ENCODE measurements at places on chromosomes 13 and 19.

DNA sequence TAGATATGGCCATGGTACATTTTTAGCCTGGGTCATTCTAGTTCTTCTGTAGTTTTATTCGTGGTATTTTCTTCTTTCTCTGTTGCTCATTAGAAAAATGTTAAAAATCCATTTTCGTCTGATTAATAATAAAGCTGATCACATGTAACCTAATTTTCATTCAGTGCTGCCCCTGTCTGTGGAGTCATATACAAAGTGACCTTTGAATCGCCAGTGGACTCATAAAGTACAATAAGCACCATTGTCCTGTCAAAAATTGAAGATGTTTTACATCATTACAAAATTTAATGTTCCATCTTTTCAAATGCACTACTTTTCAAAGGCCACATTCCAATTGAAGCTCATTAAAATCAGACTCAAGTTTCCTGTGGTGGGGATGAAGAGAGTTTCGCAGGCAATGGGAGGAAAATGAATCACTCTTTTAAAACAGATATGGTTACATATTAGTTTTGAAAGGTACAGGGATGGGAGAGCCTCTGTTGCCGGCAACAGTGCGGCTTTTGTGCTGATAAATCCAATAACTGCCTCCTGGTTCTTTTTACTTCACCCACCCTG, 205.4 kb downstream of the ZNF536 start:
- no peak for DNase-seq

- DNase-seq, result peak; percentile 41
Observed at GRCh38 chr19:41795031-41795461, 1.3 kb upstream of the CEACAM3 start.

DNA sequence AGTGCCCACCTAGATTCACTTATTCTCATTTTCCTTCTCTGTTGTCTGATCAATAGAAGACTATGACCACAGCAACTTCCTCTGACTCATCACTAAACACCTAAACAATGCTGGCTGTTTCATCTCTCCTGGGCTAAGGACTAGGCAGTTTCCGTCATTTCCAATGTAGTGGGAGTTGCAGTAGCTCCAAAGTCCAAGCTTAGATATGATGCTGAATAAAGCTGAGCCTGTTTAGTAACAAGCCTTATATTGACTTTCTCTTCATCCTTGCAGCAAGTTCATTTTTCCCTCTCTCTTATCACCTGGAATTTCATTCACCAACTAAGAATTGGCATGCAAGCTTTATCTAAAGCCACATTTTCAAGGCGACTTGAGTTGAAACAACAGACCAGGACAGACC, 53.5 kb upstream of the PCDH9 start:
- no peak for DNase-seq

DNA sequence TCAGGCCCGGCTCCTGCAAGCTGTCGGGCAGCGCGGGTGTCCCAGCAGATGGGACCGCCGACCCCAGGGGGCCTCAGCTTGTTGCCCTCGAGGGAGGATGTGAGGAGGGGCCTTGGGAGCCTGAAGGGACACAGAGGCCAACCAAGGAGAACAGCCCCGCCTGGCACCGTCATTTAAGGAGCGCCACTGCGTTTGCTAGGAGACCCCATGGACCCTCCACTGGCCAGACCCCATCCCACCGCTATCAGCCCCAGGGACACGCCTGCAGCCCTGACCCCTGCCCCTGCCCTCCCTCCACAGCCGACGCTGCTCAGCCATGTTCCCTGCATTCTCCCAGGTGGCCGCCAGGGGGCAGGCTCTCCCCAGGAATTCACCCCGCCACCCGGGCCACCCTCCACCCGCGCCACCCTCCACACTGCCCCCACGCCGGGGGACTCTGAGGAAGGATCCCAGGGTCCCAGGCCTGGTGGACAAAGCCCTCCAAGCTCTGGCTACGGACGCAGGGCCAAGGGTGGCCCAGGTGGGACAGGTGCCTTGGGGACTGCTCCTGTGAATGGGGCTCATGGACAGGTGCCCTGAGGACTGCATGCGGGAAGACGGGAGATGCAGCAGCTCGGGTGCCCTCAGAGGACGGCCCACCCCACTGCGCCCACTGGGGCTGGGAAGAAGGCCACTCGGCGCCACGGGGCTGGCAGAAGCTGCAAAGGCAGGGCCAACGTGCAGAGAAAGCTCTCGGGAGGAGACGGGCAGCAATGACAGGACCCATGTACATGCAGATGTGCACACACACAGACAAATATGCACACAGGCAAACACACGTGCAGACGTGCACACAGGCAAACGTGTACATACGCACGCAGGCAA, 34.4 kb downstream of the PIP5K1C start:
- DNase-seq, result peak; percentile 83

Measured in natural killer cell (primary cell).